ENCODE measurements at places on chromosomes 11 and 22.

DNA sequence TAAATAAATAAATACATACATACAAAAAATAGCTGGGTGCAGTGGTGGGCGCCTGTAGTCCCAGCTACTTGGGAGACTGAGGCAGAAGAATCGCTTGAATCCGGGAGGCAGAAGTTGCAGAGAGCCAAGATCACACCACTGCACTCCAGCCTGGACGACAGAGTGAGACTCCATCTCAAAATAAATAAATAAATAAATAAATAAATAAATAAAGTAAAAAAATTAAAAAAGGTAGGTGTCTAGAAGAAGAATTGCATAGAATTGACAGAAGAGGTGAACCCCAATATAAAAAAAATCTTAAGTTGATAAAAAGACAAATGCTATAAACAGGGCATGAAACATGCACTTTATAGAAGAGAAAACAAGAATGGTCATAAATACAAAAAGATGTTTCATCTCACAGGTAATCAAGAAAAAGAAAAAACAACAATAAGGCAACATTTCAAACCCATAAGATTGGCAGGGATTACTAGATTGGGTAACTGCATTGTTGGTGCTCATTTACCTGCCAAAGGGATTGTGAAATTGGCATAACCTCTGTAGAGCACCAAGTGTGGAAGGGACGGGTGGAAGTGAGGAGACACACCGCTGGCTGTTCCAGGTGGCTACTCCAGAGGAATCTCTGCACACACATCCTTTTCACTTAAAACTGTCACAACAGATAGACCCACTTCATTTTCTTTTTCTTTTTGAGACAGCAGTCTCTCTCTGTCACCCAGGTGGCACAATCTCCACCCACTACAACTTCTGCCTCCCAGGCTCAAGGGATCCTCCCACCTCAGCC is 44.7 kb downstream of the NF2 start:
- no peak for DNase-seq

GRCh38 chr11:30153008-30153407 is 77.8 kb upstream of the FSHB start:
- no peak for DNase-seq

GRCh38 chr11:17988465-17988864 is 24.4 kb downstream of the SERGEF start:
- DNase-seq = peak; percentile 56

DNA sequence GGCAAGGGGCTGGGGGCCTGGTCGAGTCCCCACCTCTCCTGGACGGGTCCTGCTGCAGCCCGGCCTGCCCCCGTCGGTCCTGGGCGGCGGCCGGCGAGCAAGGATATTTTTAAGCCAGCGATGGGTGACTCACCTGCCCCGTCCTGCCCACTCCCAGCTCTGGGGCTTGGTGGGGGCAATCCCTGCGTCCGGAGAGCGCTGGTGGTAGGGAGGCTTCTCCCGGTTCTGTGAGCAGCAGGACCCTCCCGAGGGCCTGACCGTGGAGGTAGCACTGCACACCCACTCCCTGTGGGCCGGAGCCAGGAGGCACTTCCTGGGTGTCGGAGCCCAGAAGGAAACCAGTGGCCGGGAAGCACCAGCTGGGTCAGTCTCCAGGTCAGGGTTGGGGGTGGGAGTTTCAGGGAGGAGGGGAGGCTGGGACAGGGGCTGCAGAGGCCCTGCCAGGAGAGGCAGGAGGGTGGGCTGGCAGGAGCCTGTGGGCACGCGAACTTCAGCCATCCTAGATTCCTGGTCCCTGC is 467 bp downstream of the EPS8L2 start:
- DNase-seq = no peak

GRCh38 chr11:116420030-116420429 is 352.8 kb downstream of the BUD13 start:
- DNase-seq = no peak

GRCh38 chr11:86548271-86548917 is 124.0 kb downstream of the ME3 start:
- DNase-seq = no peak

DNA sequence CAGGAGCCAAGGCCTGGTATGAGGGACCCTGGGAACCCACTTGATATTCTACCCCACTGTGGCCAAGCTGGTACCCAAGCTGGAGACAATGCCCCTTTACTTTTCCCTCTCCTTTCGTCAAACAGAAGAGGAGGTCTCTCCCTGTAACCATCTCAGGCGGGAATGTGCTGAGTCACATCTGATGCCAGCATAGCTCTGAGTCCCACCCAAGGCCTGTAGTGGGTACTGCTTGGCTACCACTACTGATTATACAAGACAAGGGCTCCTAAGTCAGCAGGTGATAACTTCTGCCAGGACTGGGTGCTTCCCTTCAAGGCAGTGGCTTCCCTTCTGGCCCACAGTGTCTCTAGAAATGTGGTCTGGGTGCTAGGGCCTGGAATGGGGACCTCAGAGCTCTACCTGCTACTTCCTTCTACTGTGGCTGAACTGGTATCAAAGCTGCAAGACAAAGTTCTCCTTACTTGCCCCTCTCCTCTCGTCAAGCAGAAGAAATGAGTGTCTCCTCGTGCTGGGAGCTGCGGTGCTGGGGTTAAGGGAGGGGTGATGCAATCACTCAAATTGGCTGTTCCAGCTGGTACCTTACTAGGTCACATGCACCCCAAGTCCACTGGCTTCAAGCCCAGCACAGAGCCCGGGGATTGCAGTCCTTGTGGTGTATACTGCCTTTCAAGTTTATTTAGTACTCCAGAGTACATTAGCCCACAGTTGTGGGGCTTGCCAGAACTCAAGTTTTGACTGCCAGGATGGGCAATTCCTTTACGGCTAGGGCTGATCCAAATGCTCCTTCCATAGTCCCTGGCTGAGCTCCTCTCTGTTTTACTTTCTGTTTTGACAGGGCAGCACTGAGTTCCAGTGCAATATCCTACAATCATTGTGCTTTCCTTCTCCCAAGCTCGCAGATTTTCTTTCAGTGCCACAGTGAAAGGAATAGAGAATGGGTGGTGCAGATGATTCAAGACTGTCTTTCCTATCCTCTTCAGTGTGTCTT is 419.7 kb upstream of the CNTN5 start:
- DNase-seq = peak; percentile 10

DNA sequence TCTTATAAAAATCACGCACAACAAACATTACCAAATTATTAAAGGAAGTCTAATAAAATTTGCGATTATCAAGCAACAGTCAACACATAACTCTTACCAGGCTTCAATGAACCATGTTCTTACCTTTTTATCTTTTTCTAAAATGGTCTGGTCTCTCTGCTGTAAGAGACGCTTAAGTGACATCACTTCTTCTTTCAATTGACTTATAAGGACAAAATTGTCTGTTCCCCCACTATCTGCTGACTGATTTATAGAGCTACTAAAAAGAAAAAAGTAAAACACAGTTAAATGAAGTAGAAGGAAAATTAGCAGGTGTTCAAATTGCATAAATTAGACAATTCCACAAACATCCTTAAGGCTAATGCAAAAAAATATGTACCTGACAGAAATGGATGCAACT is 10.9 kb downstream of the FAM76B start:
- no peak for DNase-seq

DNA sequence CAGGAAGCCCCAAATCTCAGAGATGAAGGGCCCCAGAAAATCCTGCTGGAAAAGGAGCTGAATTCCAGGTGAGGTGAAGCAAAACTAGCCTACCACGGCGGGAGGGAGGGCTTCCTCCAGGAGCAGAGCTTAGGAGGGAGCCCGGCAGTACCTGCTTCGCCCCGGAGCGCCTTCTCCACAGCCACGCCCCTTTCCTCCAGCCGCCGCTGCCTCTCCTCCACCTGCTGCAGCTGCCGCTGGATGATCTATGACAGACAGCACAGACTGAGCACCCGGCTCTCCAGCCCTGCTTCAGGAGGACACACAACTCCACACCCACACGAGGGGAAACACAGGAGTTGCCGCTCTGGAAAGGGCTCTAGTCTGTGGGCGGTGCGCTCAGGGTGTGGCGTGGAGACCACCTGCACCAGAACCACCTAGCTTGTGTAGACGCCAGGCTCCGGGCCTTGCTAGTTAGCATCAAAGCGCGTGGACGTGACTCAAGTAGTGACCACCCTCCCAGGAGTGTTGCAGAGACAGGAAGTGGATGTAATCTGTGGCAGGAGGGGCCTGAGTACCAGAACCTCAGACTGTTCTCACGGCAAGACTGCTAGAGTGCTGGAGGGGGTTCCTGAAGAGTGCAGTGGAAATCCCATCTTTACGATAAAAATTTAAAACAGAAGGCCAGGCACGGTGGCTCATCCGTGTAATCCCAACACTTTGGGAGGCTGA is 34.6 kb upstream of the BID start:
- no peak for DNase-seq

DNA sequence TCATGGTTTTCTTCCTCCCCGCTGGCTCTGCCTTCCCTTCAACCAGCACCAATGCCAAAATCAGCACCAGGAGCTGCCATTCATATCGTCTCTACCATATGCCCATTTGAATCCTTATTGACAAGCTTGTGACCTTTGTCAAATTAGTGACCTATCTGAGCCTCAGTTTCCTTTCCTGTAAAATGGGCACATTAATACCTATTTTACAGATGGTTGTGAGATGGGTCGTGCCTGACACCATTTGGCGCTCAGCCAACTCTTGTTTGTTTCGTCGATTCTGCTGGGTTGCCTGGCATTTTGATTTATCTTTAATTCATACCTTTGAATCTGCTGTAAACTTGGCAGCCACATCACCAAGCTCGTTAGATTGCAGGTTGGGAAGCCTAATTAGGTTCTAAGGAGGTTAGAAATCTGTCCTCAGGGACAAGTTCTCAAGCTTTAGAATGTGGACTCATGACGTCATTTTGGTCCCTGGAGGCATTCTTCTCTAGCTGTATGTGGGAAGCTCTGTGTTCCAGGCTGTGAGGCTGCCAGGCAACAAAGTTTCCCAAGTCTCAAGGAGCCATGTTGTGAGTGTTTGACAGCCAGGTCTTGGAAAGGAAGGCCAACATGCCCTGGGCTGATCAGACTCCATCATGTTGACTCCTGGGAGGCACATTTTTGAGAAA is 61.0 kb downstream of the RPS6KA4 start:
- DNase-seq = no peak

DNA sequence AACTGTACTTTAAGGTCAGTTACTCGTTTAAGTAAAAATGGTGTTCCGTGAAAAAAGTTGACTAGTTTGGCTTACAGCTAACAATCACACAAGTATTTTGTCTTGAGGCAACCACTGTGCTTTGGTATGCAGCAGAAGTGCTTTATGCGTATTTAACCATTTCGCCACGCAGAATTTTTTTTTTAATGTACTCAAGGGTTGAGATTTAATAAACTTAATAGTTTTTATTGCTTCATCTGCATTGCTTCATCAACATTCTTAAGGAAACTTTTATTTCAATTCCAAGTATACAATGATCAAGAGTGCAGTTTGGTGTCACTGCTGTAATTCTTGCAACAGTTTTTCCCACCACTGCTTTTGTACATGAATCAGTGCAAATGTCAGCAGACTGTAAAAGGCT is 66.4 kb downstream of the ZNRF3 start:
- no peak for DNase-seq

DNA sequence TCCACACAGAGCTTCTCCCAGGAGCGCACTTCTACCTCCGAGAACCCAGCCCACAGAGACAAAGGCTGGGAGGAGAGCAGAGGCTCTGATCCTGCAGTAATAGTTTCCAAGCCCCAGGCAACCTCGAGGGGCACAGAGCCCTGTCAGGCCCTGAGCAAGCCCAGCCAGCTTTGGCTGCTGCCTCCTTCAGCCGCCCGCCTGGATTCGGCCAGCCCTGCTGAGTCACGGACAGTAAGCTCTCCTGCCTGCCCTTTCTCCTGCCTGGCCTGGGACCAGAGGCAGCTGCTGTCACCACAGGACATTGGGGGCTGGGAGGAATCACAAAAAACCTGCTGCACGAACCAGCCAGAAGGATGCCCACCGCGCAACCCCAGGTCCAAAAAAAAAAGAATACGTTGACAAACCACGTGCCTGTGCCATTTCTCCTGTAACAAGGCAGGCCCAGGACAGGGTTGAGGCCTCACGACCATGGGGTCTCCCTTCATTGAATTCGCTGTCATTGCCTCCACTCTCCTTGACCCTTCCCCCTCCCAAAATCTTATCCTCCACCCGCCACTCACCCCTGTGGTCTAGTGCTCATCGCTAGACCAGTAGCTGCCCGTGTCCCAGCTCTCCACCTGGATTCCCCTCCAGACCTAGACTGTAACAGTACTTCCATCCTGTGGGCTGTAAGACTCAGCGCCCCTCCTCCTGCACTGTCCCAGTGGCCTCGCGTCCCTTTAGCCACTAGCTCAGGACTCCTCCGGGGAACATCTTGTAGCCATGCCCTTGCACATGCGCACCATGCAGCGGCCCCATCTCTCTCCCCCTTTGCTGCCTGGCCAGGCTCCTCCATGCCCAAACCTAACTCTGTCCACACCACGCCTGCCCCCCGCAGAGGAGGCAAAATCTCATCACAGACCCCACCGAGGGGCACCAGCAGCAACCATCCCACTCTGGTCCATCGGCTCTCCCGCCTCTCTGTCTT is 7.4 kb upstream of the SLC22A12 start:
- DNase-seq = no peak

DNA sequence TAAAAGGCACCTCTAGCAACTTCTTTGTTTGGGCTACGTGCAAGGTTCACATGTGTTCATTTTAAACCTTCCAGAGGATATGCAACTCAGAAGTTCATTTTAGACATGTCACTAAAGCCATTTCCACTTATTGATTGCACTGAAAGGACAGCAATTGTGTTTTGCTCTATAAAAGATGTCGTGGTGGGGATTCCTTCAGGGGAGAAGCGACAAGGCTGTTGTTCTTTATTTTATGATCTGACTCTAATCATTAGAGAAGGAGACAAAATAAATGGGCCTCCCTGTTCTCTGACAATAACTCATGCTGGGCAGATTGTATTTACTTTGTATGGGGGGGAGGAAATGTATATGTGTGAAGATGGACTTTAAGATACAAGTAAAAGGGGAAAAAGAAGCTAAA is 370.1 kb upstream of the ARHGAP42 start:
- no peak for DNase-seq

GRCh38 chr11:12077535-12078280 is 32.7 kb upstream of the MICAL2 start:
- no peak for DNase-seq
